ENCODE measurements at places on chromosomes 7 and 10.
A peak's percentile ranks its signal among the peaks of the same experiment; 100 is the strongest.

GRCh38 chr10:22246680-22247391 lies 29.0 kb upstream of the EBLN1 start:
- no peak for DNase-seq

DNA sequence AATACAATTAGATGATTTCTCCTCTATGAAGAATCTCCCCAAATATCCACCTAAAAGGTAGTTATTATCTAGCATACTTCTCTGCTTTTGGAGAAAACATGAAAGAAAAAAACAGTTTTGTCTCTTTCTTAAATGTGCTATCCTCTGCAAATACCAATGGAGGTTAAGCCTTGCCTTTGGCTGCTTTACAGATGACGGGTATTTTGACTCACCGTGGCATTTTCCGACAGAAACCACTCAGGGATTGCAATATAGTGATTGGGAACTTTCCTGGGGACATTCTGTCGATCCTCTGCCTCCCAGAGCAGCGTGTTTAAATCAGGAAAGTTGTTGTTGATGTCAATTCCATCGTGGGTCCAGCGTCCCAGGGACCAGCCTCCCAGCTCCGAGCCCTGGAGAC lies 100.6 kb downstream of the GPR26 start:
- no peak for DNase-seq

GRCh38 chr7:119664601-119665000 lies 608.4 kb upstream of the KCND2 start:
- no peak for DNase-seq

DNA sequence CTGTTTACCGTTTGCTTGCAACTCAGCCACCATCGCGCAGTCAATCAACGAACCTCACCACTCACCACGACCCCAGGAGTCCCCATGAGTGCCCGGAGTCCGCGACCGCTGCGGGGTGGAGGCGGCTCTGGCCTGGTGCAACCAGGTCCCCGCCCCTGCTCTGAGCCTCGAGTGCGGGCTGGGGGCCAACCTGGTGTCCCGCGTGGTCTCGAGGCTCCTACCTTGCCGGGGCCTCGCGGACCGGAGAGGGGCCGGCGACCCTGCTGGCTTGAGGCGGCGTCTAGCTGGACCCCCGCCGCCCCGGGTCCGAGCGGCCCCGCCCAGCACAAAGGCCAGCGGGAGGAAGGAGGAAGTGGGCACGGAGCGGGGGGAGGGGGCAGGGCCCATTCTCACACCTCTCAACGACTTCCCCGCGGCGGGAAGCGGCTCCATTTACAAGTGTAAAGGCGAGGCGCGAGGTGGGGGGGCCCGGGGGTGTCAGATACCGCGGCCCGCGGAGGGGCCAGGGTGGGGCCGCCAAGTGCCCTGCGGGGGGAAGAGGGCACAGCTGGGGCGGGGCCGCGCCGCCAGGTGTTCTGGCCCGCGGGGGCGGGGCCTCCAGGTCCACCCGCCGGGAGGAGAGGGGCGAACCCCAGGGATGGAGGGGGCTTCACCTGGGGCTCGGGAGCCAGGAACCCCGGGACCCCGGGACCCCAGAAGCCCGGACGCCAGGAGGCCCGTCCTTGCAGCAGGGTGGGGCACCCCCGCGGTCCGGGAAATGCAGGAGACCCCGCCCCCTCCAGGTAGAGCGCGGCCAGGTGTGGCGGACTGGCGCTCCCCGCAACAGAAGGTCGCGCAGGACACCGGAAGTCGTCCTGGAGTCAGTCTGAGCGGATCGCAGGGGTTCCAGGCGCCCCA lies 8.6 kb downstream of the CTBP2 start:
- no peak for DNase-seq

DNA sequence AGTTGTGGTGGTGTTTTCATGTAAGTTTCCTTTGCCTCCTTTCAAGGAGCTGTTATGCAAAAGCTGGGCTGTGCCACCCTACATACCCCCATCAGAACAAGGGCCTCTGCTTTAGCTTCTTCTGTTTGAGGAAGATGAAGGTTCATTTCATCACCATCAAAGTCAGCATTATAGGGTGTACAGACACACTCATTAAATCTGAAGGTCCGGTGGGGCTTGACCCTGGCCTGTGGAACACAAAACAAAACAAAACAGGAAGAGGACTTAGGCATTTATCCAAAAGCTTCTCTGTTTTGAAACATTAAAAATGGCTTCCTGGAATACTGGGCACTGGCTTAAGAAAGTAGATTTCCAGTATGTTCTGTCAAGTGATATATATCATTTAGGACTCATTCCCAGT lies 15.8 kb downstream of the POLR3A start:
- no peak for DNase-seq

DNA sequence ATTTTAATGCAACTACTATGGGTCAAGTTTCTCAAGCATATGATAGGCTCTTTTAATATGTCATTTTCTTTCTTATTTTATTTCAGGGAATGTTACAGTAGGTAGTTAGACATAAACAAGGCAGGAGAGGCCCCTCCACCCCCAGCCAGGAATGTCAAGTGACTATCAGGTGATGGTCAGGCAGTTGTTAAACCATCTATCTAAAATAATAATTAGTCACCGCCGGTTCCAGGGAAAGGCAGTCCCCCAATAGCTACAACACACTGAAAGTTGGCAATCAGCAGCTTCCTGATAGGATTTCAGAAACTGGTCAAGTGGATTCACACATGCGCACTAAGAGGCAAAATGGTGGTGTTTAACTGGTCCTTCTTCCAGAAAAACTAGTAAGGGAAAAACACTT lies 9.3 kb downstream of the OLAH start:
- no peak for DNase-seq

GRCh38 chr7:28018446-28018845 lies 162.1 kb downstream of the JAZF1 start:
- DNase-seq: no peak

DNA sequence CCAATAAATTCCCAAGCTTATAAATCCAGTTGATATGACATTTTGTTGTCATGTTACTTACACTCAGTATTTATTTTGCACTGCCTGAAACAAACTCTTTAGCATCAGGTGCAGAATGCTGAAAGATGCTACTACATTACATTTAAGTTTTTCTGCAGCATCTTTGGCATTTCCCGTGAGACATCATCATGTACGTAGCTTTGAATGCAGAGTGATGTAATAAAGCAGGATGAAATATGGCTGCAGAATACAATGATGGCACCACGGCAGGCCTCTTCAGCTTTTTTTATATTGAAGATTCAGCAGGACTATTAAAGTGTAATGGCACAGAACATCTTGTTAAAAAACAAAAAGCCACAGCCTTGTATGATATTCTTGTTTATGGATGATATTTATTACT lies 531.8 kb downstream of the NXPH1 start:
- DNase-seq: no peak

- DNase-seq: peak; percentile 61
Observed at GRCh38 chr10:110069502-110069982, 61.8 kb downstream of the ADD3 start.
